ENCODE measurements at places on chromosomes 5 and 9.

DNA sequence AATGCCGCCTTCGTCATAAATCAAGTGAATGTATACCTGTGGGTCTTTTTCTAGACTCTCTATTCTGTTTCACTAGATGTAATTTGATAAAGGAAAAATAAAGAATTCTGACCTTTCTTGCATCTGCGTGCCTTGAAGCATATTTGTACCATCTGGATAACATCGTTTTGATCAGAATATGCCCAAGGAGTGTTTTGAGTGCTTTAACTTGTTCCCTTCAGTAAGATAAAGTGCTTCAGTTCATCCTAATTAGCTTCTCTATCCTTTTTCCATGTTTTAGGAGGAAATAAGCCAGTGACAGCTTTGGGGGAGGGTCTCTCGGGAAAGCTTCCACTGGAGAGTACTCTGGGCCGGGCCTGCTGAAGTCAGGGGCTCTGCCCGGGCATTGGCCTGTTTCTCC, 113.5 kb upstream of the DAP start:
- DNase-seq, result no peak

DNA sequence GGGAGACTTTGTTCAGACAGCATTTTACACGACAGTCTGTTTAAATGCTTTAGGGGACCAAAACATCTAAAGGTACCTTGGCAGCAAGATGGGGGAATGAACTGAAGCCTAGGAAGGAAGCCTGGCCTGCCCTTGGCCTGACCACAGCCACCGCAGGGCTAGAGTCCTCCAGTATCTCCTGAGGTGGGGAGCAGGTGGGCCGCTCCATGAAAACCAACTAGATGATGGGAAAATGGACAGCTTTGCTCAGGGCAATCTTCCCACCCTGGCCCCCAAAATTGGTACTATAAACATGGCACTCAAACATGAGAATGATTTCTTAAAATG, 153.3 kb downstream of the AUH start:
- DNase-seq, result no peak

DNA sequence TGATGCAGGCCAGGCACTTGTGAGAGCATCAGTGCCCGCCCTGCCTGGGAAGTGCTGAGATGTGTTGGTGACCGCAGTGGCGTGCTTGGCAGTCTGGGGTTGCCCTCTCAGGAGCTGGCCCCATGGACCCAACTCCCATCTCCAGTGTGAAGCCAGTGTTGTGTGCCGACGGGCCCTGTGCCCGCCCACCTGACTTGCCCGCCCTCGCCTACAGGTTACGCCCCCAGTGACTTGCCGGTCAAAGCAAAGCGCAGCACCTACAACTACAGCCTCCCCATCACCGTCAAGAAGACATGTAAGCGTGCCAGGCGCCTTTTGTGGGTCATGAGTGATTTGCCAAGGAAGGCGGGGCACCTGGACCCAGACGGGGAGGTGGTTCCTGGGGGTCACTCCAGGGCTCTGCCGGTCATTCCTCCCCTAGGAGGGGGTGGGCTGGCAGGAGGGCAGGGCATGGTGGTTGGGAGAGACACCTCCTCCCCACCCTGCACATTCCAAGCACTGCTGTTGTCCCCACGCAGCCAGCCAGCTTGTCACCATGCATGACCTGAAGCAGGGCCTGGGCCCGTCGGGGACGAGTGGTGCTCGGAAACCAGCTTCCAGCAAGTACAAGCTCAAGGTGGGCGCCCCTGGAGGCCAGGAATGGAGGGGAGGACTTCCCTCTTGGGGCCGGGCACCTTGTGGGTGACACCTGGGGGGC, 7.4 kb upstream of the CEL start:
- DNase-seq, result no peak

DNA sequence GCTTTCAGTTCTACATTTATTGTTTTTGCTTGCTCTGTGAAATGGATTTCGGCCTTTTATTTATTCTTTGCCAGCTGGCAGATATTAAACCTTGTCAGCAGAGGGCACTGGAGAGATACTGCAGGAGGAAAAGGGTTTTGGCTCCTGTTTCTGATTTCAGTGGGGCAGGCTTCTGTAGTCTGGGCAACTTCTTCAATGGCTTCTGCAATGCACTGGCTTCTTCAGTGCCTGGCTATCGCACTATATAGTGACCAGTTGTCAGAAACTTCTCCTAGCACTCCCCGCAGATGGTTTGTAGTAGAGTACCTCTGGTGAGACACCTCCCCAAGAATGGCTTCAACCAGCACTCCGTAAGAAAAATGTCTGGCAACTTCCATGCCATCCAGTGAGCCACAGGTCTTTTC, 3.2 kb upstream of the NFX1 start:
- DNase-seq, result peak; percentile 62

DNA sequence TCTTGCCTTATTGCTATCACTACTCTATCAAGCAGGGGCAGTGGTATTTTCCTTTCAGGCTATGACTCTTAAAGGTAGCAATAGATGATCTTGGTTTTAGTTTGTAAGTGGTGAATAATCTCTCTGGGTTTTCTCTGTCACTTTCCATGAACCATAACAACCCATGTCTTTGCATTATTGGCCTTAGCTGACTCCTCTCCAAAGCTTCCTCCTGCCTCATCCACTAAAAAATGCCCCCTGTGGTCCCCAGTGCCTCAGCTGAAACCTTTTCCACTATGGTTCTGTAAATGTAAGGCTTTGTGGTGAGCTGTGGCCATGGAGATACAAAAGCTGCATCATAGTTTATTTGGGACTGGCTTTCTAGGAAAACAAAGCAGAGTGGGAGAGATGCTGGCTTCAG, 128.8 kb downstream of the GPBP1 start:
- DNase-seq, result no peak

DNA sequence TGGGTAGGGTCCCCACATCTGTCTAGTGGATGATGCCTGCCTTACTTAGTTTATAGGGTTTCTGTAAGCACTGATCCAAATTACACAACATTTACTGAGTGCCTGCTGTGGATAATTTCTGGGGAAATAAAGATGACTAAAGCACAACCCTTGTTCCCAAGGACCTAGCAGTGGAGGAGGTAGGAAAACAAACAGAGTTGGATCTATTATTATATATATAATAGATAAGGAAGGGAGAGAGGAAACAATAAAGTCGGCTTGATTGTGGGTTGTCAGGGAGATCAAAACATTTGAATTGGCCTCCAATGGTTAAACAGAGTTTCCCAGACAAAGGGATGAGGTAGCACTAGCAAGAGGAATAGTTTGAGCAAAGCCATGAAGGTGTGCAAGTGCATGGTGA, 14.0 kb downstream of the IL33 start:
- no peak for DNase-seq

DNA sequence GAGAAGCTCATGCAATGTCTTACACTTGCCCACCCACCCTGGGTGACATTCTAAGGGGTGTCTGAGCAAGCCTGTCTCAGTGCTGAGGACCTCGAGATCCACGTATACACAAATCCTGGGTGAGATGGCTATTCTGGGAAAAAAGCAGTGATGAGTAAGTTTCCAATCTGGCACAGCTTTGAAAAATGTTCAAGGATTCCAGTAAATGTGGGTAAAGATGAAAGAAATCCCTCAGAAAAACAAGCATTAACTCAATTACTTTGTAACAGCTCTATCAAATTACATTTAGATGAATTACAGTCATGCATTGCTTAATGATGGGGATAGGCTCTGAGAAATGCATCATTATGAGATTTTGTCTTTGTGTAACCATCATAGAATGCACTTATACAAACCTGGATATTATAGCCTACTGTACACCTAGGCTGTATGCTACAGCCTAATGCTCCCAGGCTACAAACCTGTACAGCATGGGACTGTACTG, 26.9 kb downstream of the GOLM1 start:
- DNase-seq, result no peak

- no peak for DNase-seq
Measured at GRCh38 chr9:111149018-111149759, 110.9 kb upstream of the LPAR1 start.

DNA sequence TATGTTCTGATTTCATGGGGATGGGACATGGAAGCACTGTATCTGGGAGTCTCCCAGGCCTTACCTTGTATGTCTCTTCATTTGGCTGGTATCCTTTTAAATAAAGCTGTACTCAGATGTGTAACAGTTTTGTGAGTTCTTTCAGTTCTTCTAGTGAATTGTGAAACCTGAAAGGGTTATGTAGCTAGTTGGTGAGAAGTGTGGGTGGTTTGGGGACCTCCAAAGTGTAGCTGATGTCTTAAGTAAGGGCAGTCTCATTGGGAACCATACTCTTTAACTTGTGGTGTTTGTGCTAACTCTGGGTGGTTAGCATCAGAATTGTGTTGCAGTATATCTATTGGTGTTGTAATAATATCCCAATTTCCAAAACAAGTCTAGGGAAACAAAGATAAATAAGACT, 166.9 kb upstream of the CCNH start:
- no peak for DNase-seq

GRCh38 chr9:126675147-126675467, 61.4 kb downstream of the LMX1B start:
- no peak for DNase-seq

DNA sequence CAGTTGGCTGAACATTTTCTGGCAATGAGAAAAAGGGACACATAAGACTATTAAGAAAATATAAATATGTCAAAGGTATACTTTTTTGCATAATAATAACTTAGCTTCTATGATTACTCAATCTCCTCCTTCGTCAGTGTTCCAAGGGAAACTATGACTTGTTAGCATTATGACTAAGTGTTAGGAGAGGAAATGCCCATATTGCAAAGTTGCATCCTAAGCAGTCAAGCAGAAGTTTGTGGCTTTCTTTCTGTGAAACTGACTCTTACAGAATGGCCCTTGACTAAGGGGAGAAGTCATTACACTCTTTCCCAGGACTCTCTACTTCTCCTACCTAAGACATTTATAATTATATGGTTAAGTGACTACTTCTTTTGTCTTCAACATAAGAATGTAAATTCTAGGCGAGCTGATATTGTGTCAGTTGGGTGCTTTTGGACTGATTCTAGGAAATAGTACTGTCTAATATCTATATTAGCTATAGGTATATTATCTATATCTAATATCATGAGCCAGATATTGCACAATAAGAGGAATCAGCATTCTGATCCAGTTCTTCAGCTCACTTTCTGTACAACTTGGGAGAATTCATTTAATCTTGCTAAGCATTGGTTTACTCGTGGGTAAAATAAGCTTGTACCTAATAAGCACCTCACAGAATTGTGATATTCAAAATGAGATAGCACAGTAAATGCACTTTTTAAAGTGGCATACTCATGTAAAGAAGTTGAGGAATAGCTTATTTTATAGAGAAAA, 16.4 kb upstream of the SPINK6 start:
- DNase-seq, result no peak

DNA sequence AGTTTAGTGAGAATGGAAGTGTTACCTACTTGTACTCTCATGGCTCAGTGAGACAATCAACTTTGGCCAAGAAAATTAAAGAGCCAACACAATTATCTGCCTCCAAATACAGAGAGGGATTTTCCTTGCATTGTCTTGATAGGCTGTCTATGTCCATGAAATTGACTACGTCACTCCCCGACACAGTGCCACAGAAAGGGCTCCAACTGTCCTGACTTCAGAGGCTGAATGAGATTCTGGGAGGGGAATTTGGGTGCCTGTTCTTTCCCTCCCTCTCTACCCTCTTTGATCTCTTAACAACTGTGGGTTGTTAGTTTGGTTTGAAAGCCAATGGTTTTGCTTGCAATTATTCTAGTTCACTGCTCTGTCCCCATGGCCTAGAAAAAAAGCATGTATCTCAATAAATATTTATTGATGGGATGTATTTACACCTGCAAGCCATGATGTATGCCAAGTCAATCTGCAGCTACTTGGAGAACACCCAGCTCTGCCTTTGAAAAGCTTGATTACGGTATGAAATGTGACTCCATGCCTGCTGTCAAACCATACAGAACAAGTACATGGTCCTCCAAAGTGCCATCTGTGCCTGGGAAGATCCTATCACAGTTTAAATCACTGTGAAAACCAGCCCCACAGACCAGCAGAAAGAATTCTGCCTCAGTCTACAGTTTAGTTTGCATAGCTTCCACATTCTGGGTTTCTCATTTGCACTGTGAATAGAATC, 37.3 kb downstream of the CAPSL start:
- no peak for DNase-seq

GRCh38 chr9:4489919-4490704, at the start of gene SLC1A1:
Gene SLC1A1, plus strand, starts transcription at chr9:4490468. Its CDS starts 212 bp downstream, at chr9:4490680.
- DNase-seq, result peak; percentile 30

- no peak for DNase-seq
Measured at GRCh38 chr9:129878291-129878690, 43.0 kb downstream of the USP20 start.

DNA sequence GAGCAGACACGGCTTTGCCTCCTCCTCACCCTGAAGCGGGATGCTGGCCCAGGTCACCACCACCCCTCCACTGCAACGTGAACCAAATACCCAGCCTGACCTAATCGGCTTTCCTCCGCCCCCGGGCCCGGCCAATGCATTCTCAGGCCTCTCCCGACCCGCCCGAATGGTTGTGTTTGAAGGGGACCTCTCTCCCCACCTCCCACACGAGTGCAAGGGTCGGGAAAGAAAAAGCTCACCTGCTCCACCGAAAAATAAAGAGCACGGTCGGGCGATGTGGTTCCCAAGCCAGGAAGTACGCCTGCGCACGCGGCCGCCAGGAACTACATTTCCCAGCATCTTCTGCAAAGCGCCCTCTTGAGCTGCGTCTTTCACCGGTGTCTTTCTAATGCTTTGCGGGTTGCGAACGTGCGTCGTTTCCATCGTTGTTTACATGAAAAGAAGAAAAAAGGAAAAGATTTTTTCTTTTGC, at the start of gene ZNF883:
Gene ZNF883, minus strand, starts transcription at position 282 of the 471 bp plus-strand sequence.
- peak; percentile 44 for DNase-seq

GRCh38 chr9:125360601-125361000, 99.0 kb downstream of the GAPVD1 start:
- no peak for DNase-seq

- DNase-seq, result no peak
Measured at GRCh38 chr5:175629261-175629660, 28.6 kb upstream of the HRH2 start.

- DNase-seq, result no peak
Measured at GRCh38 chr5:147658293-147658932, 124.1 kb downstream of the JAKMIP2 start.

DNA sequence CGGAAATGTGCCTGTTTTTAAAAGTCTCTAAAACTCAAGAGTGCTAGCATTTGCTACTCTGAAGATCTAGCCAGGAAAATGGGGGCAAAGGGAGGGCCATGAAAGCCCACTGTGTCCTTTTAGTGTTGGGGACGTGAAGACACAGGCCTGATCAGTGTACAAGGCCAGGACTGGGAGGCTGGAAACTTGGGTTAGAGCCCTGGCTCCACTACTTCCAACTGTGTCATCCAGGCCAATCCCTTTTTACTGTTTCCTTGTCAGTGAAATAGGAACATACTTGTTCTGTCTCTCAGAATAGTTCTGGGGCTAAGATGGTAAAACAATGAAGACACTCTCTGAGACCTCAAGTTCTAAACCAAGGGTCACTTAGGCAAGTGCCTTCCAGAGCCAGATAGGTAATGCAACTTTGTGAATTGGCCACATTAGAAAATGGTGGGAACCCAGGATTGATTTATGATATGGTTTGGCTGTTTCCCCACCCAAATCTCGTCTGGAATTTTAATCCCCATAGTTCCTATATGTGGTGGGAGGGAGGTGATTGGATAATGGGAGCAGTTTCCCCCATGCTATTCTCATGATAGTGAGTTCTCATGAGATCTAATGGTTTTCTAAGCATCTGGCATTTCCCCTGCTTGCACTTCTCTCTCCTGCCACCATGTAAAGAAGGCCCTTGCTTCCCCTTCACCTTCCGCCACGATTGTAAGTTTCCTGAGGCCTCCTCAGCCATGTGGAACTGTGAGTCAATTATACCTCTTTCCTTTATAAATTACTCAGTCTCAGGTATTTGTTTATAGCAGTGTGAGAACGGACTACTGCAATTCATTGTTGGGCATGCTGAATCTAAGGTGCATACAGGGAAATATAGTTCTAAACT, 30.4 kb upstream of the B4GALT1 start:
- no peak for DNase-seq

- DNase-seq, result no peak
Measured at GRCh38 chr5:170755679-170756456, 27.7 kb upstream of the GABRP start.

Data from 8988T (cell line).